ENCODE measurements at places on chromosomes 6 and 20.

GRCh38 chr20:6014017-6014416, 39.8 kb downstream of the LRRN4 start:
- no peak for DNase-seq

- no peak for DNase-seq
Observed at GRCh38 chr6:105898286-105898685, 187.8 kb upstream of the PRDM1 start.

DNA sequence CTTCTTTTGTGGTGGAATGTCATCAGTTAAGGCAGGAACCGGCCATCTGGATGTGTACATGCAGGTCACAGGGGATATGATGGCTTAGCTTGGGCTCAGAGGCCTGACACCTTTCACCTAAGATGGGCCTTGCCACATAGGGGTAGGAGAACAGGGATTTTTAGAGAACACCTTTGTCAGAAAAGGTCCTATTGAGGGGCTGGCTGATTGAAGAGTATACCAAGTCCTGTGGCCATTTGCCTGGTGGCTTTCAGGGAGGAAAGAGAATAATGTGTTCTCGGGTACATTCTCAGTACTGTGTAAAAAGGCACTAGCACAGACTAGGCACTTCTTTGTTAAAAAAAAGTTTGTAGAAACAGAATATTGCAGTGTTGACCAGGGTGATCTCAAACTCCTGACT, 26.4 kb downstream of the GMPR start:
- DNase-seq, result no peak

- DNase-seq, result no peak
Observed at GRCh38 chr20:44625361-44625760, 26.1 kb downstream of the ADA start.

DNA sequence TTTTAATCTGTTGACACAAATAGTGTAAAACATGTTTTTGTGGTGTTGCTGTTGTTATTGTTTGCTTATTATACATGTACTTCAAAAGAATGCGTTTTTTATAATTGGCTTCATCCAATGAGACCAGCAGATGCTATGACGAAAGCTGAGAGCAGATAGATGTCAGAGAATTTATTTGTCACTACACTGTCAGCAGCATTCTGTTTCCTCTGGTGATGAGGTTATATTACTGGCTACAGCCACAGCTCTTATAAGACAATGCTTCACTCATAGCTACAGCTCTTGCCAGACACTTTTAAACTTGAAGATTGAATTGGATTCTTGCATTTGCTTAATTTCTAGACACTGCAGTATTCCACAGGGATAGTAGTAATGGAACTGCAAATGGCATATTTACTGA, 860.5 kb downstream of the TBC1D32 start:
- DNase-seq, result no peak

- DNase-seq, result peak; percentile 63
Observed at GRCh38 chr6:3209114-3210023, 18.1 kb downstream of the TUBB2B start.

- peak; percentile 11 for DNase-seq
Observed at GRCh38 chr6:130602151-130602770, 224.9 kb upstream of the SMLR1 start.

- DNase-seq, result no peak
Observed at GRCh38 chr6:150150821-150151646, 8.2 kb downstream of the PPP1R14C start.

DNA sequence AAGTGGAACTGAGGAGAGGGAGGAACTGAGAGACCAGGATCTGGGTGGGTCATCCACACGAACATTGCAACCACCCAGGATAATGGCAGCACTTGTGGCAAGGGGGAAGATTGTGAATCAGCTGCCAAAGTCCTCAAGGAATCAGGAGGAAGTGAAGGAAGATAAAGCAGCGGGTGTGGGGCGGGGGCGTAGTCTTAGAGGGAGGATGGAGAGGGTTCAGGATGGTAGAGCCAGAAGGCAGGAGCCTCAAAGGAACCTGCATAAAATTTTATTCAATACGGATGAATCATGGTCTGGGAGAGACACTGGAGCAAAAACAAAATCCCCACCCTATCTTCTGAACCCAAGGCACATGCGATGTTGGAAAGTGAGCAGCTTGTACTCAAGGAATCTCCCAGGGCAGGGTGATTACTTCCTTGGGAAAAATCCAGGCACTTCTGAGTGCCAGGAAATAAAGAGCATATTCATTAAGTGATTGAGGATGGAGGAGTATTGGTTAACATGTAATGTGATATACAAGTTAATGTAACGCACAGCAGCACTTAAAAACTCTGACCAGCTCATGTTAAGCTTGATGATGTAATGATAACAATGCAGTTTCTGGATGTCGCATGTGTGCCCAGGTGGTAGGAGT, 82.0 kb upstream of the B3GAT2 start:
- DNase-seq, result no peak

GRCh38 chr6:132511831-132512220, 1.1 kb downstream of the STX7 start:
- DNase-seq, result no peak

GRCh38 chr6:63352069-63352543, 32.3 kb upstream of the LGSN start:
- no peak for DNase-seq

DNA sequence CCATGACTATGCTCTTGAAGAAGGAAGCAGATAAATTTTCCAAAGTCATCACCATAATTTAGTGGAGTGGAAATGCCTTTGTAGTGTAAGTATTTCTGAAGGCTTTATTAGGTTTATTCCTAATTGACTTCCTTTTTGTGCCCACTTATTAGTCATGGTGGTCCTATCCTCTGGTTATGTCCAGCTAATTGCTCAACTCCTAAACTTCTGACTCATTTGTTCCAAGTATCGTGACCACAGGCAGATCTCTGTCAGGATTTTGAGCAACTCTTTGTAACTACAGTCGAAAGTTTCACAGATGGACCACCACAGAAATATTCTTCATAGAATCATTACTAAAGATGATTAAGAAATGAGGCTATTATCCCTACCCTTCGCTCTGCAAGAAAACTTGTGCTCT, 315.6 kb upstream of the PTCHD4 start:
- no peak for DNase-seq

DNA sequence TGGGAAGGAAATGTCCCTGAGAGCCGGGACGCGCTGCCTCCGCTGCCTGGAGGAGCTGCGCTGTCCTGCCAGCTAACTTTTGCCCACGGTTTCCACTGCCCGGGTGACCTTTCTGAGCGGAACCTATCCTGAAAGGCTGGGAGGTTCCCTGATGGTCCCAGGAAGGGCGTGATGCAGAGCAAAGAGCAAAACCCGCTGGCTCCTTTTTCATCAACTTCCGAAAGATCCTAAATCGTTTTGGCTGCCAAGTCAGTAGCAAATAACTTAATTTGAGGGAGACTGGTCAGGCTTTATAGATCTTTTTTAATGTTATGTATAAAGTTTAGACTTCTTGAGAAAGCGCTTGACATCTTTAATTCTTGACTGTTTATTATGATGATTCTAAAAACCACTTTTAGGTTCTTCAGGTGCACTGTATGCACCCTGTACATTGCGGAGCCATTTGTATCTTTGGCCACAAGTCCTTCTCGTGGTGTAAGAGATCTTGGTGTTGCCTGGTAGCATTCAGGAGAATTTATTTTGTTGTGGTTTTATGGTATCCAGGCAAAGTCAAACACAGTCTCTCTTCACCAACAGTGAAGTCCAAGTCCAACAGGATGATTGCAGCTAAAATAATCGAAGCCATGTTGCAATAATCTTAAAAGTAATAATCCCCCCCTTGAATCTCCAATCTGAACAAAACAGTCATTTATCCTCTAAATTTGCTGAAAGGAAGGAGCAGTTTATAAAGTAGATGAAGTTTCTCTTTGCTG, at the start of gene SYNE1:
SYNE1 (minus strand) TSS at position 67 of the 752 bp plus-strand sequence. CDS start 9,031 bp downstream, outside the sequence.
- DNase-seq, result no peak

DNA sequence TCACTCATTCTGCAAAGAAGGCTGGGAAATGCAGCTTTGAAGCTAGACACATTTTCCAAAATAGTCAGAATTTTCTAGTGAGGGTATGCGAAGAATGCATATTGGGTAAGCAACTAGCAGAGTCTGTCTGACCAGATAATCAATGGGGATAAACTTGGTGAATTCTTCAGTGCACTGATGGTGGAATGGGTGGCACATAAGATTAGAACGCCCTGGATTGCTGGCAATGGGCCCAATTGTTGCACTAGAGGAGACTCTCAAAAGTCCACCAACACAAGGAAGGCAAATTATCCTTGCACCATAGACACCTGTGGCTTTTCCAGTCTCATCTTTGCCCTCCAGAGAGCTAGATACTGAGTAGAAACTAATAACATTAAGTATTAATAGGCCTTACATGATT, 167.6 kb downstream of the PTPRT start:
- no peak for DNase-seq

DNA sequence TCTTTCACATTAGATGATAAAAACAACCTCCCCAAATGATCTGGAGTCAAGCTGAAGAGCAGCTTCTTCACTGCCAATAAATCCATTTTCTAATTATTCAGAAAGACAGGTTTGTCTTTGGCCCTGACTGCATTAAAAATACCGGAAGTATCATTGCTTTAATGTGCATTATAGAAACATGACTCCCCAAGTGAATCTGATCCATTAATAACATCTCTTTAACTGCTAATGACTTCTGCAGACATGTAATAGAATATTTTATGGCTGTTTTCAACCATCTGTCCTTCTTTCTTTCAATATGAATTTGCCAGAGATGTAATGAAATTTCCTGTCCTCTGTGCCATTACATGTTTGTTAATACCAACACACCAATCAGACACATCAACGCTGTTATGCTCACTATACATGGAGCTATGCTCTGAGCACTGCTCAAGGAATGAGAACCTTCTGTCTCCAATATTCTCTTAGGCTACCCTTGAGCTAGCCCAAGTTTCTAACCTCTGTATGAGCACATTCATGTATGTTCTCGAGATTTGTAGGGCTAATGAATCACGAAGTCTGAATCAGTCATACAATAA, 87.8 kb downstream of the LYRM4 start:
- no peak for DNase-seq

DNA sequence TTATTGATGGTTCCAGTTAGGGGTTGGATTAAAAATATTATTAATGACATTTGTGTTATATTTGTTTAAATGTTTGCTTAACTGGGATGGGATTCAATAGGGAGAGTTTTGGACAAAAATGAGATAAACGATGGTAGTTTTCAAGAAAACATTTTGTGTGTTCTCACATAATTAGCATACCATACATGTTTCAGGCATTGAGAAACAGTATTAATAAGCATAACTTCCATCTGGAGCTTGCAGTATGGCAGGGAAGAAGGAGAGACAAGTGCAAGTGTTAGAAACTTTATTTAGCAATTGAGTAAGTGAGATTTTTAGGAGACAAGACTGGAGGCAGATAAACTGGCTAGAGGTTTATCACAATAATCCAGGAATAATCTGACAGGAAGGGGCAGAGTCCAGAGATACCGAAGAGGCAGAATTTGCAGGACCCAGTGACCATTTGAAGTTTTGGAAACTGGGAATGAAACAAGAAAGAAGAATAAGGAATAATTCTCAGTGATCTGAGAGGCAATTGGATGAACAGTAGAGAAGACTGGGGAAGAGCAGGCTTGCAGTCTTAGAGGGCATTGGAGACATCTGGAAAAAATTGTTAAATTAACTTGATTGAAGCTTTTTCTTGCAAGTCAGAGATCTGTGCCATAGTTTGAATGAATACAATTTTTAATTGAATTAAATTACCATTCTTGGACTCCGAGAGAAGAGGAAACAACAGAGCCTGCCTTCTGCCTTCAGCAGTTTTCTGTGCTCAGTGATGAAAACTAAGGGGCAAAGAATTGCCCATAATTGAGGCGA, 73.0 kb upstream of the PTCHD4 start:
- DNase-seq, result no peak

GRCh38 chr6:13457577-13457976, 29.8 kb downstream of the GFOD1 start:
- DNase-seq, result no peak

DNA sequence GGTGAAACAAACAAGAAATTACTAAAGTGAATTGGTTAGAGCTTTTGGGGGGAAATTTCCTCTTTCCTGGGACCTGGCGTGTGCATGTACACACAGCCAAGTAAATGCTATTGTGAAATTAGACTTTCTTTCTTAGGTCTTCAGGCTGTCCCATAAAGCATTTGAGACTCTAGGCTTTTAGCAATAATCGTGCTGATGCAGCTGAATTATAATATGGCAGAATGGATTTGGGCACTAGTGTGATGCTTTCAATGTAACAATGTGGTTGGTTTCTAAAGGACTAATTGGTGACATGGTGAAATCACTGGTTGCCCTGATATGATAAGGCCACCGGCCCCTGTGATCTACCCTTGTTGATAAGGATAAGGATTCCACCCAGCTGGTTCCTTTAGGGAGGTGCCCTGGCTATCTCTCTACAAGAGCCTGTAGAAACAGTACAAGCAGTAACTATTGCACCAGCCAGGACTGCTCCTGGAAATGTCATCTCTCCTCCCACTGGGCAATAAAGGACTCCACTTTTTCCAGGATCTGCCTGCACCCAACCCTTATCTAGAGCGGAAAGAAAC, 164.1 kb downstream of the TFAP2A start:
- DNase-seq, result no peak

- peak; percentile 25 for DNase-seq
Observed at GRCh38 chr6:20600831-20601230, 66.6 kb downstream of the CDKAL1 start.

GRCh38 chr6:72950114-72950860, 275.0 kb downstream of the KHDC1L start:
- DNase-seq, result no peak

- DNase-seq, result peak; percentile 33
Observed at GRCh38 chr20:6784210-6784631, 16.7 kb downstream of the BMP2 start.

DNA sequence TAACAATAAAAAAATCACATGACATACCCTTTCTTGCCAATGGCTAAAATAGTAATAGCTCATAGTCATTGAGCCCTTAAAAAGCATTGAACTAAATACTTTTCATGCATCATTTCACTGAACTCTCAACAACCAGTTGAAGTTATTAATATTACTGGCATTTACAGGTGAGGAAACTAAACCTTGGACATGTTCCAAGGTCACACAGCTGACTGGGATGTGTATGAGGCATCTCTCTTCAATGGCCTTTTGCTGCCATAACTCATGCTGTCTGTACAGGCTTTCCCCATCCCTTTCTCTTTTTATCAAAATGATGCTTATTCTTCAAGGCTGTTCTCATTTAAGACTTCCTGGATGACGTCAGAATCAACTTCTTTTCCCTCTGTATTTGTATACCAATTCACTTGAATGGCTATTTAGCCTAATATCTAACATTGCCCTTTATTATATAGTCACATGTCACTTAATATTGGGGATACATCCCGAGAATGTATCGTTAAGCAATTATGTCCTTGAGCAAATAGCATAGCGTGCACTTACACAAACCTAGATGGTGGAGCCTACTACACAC, 476.4 kb downstream of the KIF16B start:
- DNase-seq, result no peak

DNA sequence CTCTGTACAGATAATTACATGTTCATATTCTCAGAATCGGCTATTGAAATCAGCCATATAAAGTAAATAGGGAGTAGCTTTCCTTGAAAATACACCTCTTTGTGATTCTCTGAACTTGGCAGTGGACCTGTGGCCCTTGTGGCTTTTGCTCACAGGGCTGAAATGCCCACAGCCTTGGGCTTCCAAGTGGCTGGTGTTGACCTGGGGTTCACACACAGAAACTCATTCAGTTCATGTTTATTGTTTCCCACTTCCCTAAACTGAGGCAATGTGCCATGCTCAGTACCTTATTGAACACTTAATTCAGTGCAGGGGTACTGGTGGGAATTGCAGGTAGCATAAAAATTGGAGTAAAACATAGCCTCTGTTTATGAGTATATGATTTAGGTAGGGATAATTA, 19.1 kb upstream of the TULP4 start:
- DNase-seq, result no peak
